ENCODE measurements at places on chromosomes 1 and 21.

DNA sequence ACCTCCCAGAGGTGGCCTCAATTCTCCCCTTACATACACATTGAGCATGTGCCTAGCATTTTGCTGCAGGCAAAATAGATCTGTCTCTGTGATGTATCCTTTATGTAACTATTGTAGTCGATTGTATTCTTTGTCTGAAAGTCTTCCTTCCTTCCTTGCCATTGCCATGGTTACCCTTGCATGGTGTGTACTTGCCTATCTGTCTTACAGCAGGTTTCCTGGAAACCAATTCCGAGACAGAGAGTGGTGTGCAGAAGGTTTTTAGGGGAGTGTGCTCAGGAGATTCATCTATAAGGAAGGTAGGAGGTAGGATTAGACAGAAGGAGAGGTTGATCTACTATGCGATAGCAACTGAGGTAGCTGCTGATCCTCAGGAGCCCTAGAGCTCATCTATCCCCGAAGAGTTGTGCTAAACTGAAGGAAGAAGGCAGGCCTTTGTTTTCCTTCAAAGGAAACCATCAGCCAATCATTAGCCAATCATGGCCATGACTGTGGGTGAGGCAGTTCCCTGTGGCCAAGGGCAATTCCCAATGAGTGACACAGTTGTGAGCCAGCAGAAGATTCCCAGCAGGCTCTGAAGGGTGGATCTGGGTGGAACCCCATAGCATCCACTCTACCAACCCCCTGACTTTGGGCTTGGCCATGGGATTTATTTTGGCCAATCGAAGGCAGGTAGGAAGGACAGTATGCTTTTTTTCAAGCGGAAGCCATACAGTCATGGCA, 15.0 kb downstream of the CITED4 start:
- no peak for DNase-seq

- DNase-seq, result no peak
Observed at GRCh38 chr1:236179634-236180033, 37.3 kb downstream of the GPR137B start.

DNA sequence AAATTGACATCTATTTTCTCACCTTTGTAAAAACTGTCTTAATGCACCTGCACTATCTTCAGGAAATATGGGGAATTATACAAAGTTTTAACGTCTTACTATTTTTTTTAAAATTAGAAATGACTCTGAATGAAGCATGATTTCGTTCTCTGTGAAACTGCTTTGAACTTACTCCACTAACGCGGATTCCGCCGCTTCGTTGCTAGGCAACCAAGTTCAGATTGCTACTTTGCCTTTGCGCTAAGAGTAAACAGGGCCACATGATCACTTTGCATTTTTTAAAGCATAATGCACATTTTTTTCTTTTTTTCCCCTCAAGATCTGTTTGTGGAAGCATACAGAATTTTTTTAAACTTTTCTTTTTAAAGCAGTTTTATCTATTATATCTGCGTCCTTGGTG, 690.5 kb downstream of the BRINP3 start:
- no peak for DNase-seq

GRCh38 chr21:36097427-36098181, 27.8 kb downstream of the CBR1 start:
- DNase-seq, result no peak

- no peak for DNase-seq
Observed at GRCh38 chr1:168092566-168093355, 44.0 kb downstream of the GPR161 start.

DNA sequence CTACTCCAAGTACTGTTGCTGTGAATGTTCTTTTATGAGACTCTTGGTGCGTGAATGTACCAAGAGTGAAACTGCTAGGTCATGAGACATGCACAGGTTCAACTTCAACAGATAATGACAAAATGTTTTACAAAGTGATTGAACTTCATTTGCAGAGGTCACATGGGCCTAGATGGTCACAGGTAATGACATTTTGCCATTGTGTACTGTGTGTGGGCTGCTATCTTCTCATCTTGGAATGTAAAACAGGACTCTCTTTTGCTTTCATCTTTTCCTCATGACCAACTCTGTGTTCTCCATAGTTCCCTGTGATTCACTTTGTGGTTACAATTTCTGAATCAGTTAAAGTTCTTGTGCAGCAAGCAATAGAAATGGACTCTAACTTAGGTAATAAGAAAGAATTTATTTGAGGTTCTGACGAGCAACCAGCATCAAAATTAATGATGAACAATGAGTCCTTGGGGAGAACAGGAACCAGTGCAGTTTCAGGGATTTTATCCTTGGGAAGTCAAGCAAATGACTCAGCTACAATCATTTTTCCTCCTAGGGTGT, 16.2 kb upstream of the TSNAX start:
- no peak for DNase-seq

- DNase-seq, result no peak
Observed at GRCh38 chr1:24325587-24326449, 6.7 kb downstream of the GRHL3 start.

DNA sequence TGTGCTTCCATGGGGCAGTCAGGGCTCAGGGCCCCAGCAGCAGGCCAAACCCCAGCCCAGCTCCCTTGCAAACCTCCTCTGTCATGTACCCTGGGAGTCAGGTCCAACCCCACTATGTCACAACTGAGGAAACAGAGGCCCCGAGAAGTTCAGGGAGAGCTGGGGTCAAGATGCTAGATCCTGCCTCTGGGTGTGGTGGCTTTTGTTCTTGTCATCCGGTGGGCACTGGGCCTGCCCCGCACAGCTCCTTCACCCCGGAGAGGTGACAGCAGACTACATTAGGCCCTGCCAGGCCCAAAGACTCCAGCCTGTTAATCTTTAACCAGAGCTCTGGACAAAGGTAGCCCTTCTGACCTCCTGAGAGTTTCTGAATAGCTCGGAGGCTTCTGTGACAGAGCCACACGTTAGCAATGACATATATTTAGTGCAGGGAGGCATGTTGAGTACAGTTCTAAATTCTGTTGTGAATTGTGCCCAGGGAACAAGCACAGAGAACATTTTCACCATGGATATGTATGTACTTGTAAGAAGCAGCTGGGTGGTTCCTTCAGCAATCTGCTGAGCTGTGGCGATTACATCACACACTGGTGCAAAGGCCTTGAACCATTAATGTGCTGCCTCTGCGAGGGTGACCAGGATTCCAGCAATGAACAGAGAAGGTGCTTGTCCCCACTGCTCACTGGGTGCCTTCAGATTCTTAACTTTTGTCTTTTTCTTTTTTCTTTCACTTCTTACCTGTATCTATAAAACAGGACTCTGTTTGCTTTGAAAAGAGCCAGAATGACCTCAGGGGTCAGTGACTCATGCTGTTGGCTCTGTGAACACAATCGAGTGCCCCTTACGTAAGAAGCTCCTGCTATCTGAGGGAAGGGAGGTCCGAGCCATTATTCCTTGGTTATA, 102.8 kb downstream of the RHOU start:
- peak; percentile 36 for DNase-seq

DNA sequence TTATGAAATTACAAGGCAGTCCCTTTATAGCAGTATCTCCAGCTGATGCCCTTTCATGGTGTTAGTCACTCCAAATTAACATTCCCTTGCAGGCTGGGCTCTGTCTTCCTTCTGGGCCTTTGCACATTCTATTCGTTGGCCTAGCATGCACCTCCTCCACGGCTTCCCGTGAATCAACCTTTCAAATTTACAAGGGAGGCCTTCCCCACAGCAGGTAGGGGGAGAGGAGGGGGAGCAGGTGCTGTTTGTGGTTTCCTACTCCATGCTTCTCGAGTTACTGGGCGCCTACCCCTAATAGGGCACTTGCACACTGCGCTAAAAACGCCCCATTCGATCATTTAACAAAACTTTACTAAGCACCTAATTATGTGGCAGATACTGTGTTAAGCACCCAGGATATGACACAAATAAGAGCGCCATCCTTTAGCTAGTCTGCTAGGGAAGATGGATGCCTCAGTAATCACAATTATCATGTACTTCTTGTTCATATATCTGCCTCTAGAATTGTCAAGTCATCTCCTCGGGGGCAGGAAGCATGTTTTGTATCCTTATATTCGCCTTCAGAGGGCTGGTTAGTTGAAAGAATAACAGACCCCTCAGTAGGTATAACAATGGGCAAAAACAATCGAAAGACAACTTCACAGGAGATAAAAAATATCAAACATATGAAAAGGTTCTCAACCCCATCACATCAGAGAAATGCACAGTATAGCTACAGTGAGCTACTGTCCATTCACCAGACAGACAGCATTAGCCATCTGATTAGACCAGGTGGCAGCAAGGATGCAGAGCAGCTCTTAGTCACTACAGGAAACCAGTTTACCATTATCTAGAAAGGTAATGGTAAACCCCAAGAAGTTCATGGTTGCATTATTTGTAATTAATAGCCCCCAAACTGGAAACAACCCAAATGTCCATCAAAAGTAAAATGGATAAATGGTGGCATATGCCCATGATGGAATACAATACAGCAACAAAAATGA, 1.7 kb upstream of the ADAR start:
- no peak for DNase-seq

GRCh38 chr21:35119501-35120047, 70.5 kb upstream of the RUNX1 start:
- DNase-seq, result no peak

DNA sequence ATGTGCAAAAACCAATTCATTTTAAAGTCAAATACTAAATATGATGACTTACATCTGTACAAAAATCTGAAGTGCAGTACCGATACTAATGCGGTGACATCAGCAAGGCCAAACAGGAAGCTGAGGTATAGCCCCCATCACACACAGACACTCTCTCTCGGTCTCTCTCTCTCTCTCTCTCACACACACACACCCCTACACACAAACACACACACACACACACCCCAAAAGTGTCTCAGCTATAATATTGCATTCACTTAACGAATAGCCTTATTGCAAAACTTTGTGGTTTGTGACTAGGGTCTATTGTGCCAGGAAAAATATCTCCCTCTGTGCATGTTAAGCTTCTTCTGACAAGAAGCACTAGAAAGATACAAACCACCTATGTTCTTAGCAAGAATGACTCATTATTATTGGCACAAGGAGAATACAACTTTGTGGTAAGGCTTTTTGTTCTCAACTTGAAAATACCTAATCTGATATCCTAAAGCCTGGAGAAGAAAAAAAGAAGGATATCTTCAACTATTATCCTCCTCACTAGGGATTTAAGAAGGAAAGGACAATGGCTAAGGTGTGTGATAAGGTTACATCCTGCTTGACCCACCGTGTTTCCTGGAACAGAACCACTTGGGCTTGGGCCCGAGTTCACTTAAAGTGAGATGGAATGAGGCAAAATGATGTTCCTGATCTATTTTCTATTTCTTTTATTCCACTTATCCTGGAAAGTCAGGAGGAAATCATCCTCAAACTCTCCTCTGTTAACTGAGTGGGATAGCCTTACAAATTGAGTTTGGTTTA, 107.1 kb downstream of the NIBAN1 start:
- DNase-seq, result peak; percentile 48

DNA sequence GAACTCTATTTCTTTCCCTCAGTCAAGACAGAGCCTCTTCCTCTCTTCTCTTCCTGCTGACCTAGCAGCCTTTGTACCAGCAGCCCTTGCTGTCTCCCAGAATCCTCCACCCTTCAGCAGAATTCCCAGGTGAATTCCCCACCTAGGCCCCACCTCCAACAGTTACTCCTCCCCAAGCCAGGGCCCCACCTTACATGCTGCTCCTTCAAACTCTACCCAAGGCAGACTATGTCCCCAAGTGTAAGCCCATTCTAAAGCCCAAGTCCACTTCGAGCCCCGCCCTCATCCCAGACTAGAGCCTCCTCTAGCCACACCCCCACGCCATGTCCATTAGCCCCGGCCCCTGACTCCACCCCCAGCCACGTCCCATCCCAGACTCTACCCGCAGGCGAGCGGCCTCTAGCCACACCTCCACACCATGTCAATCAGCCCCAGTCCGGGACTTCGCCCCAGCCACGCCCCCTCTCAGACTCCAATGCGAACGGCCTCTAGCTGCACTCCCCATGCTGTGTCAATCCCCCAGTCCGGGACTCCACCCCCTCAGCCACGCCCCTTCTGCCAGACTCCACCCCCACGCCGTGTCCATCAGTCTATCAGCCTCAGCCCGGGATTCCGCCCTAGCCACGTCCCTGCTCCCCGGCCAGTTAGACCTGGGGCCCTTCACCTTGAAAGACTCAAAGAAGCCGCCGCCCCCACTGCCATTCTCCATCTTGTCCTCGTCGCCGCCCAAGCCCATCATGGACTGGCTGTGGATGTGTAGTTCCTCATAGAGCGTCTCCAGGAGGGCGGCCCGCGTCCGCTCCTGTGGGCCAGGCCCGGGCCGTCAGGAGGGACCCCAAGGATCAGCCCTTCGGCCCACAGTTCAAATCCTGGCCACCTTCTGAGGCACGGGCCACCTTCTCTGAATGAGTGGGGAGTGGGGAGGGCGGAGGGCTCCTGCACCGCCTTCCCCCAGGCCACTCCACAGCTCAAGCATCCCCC, 61.3 kb downstream of the RAP1GAP start:
- DNase-seq, result no peak

DNA sequence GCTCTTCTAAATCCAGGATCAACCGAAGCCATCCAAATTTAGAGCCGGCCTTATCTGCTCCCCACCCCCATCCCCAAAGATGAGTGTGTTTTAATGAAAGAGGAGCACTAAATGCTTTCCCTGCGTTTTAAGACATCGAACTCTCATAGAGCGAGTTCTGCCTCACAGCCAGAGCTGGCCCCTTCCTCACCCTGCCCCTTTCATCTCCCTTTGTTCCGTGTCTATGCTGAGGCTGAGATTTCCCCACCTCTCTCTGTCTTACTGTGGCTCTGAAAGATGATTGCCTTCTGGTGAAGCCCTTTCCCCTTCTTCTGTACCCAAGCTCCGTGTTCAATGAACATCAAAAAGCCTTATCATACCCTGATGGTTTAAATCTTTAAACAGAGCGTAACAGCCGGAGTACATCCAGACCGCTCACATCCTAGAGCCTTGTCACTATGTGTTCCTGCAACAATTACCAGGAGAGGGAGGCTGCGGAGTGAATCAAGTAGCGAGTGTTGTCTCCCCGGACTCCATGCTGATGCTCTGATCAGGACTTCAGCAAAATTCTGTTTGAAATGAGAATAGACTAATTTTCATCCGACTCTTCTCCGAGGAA, 110.1 kb downstream of the ZNF326 start:
- DNase-seq, result no peak

GRCh38 chr21:31911138-31911907, 38.5 kb downstream of the HUNK start:
- DNase-seq, result peak; percentile 94

DNA sequence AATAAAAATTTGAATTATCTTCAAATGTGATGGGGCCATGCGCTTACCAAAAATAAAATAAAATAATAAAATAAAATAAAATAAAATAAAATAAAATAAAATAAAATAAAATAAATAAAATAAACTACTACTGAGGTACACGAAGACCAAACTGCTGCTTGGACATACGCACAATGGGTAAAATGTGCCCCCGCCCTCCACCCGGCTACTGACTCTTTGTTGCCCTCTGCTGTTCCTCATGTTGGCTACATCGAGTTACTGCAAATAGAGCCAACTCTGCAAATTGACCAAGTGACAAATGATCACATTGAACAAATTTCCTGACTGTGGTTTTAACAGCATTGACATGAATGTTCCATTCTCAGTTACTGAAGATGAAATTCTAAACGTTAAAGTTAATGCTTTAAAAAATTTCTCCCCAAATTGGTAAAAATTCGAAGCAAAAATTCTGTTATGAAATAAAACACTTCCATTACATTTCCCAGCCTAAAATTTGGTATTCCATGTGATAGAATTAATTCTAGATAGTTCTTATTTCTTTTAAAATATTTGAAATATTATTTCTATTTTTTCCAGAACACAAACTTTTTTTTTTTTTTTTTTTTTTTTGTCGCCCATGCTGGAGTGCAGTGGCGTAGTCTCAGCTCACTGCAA, 18.8 kb upstream of the MAP1LC3C start:
- no peak for DNase-seq

Data from amniotic stem cell (primary cell).